Thoracic aorta (tissue), 2 donors: ENCODE measurements at places on chromosomes 2 and 18.

GRCh38 chr2:149738767-149739166 lies 151.2 kb upstream of the MMADHC start:
- no peak for DNase-seq

GRCh38 chr2:67642046-67642382 lies 244.9 kb downstream of the ETAA1 start:
- no peak for DNase-seq

GRCh38 chr2:150601280-150602038 lies 114.0 kb upstream of the RND3 start:
- DNase-seq, result no peak

- no peak for DNase-seq
Observed at GRCh38 chr2:172437419-172438341, 10.3 kb downstream of the ITGA6 start.

- no peak for DNase-seq
Observed at GRCh38 chr2:206836722-206837121, 71.3 kb downstream of the FASTKD2 start.

DNA sequence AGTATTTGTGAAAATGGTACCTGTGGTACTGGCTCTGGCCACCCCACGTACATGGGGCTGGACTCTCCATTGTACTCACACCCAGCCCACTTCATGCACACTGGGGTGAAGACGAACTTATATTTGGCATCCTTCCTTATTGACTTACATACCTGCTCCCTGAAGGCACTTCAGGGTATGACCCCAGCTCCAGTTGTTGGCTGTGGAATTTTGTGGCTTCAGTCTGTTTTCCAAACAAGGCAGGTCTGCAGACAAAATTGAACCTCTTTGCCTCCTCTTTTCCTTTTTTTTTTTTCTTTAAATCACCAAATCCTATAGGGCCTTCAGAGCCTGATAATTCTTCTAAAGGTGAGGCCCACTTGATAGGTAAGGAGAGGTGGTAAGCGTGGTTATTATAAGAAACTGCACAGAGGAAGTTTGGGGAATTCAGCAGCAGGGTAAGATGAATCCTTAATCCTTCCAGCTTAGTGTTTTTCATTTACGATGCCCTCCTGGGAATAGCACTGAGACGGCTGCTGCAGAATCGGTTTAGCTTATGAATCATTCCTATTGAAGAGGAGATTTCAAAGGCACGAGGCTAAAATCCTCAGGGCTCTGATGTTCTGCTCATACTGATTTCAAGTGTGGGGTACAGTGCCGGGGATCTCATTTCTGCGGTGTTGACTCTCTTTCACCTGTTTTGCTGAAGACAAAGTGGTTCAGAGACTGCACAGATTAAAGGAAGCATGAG lies 55.2 kb downstream of the KIF5C start:
- DNase-seq, result no peak

DNA sequence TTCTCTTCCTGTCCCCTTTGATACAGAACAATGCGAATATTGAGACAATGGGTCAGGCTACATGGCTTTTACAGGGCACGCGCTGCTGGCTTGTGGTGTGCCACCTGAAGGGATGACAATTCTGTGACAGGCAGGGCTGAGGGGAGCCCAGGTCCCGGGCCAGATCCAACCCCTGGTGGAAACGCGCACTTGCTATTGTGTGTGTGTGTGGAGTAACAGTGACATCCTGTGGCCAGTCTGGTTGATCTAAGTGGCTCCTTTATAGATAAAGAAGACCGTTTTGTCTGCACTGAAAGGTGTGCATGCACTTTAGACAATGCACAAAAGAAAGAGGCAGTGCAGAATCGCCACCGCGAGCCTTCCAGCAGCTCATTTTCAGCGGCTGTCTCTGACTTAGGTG lies 273.6 kb downstream of the HRH4 start:
- DNase-seq, result no peak

DNA sequence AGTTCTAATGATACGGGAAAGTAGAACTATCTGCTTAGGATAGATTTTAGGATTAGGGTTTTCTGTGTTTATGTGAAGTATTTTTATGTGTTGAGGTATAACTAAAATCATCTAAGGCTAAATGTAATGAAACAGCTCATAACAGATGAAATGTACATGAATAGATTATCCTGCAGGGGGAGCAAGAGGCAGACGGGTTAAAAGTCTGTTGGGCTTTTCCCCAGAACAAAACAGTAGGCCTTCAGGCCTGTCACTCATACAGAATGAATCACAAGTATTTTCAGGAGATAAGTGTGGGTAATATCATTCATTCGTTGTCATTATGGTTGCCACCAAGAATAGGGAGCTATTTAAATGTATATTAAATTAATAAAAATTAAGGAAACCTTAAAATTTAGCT lies 107.9 kb upstream of the IL1R2 start:
- no peak for DNase-seq

DNA sequence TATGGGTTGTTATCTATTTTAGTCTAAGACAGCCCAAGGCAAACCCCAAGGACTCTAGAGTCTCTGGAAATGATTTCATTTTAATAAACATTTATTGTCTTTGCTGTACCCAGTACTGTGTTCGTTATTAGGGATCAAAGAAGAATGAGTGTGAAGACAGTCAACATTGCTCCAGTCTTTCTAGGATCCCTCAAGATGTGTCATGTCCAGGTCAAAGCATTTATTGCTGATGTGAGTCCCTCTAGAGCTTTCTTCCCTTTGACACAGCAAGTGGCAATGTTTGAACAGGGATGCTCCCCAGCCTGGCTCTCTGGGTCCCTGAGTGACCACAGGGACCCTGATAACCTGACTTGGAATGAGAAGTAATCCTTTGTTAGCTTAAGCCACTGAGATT lies 123.1 kb upstream of the STK17B start:
- DNase-seq, result no peak

DNA sequence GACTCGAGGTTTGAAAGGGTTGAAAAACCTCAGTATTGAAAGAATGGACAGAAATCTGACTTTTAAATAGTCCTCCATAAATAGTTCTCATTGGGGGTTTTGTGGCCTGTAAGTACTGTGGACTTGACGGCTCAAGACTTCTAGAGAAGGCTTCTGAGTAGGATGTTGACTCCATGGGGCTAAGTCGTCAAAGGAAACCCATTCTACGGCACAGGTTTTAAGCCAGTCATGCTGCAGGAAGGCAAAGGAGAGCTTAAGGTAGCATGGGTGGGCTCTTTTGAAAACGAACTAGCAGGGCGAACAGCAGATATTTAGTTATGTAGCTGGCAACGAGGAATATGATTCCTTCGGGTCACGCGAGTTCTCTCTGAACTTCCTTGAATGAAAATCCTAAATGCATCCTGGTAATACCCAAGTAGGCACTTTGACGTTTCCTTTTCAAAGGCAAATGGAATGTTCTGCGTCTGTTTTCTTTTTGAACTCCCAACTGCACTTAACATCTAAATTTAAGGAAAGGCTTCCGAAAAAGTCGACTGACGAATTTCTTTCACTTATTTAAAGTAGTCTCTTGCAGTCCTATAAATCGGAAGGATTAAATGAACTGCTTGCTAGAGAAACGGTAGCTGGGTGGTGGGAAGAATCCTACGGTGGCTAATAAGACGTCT lies 1.1 kb upstream of the NEDD4L start:
- DNase-seq, result no peak

DNA sequence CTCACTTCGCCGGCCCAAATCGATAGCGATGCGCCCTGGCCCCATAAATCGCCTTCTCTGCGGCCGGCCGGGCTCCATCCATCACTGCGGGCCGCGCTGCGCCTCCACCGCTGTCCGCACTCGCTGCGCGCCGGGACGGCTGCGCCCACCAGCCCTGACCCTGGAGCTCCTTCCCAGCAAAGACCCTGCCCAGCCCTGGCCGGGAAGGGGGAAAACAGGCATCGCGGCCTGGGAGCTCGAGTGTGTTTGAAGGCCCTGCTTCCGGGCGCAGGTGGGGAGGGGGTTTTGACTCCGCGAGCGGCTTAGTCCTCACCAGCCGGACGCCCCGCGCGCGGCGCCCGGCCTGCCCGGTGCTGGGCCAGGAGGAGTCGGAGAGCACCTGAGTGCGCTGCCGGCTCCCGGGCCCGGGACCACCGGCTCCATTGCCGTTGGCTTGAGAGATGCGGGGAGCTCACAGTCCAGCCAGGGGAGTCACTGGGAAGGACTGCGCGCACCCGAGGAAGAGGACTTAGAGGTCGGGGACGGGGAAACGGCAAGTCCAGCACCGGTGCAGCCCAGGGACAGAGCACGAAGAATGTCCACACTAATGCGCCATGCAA lies 1.1 kb downstream of the PAX8 start:
- no peak for DNase-seq

GRCh38 chr2:17628349-17629261 lies 88.1 kb downstream of the VSNL1 start:
- no peak for DNase-seq

- DNase-seq, result no peak
Observed at GRCh38 chr2:8966123-8966908, 37.2 kb downstream of the MBOAT2 start.

- no peak for DNase-seq
Observed at GRCh38 chr2:119544939-119545475, 758 bp downstream of the CFAP221 start.

DNA sequence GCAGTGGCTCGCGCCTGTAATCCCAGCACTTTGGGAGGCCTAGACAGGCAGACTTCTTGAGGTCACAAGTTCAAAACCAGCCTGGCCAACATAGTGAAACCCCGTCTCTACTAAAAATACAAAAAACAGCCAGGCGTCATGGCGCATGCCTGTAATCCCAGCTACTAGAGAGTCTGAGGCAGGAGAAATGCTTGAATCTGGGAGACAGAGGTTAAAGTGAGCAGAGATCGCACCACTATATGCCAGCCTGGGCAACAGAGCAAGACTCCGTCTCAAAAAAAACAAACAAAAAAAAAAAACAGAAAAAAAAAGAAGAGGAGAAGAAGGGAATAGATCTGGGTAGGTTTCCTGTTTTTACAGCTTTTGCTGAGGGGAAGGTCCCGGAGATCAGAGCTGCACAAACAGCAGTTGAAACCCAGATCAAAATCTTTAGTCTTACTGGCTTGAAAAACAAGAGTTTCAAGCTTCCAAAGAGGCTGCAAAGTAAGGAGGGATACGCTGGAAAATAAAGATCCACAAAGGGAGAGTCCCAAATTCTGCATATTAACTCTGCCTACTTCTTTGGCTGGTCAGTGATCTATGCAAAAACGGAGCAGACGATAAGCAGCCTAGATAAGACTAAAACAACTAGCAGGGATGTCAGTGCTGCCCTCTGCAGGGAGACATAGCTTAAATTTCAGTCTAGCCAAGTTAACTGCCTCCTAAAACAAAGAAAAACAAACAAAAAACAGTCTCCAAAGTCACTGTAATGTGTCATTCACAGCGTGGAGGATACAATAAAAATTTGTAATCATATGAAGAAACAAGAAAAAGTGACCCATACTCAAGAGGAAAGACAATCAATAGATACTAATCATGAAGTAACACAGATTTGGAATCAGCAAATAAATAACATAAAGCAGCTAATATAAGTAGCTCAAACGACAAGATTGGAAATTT lies 74.1 kb downstream of the TLK1 start:
- no peak for DNase-seq

DNA sequence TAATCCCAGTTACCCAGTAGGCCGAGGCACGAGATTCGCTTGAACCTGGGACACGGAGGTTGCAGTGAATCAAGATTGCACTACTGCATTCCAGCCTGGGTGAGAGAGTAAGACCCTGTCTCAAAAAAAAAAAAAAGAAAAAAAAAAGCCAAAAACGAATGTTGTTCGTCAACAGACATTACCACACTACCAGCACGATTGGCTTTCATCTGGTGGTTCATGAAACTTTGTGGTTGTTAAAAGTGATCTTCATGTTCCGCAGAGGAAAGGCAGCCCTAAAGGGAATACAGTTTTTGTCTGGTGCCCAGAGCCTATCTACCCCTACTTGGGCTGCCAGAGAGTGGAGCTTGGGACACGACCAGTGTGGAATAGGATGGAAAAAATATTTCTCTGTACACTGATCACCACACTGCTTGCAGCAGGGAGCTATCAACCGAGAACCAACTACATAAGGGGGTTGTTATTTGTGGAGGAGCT lies 13.6 kb upstream of the CXCR4 start:
- no peak for DNase-seq

- DNase-seq, result no peak
Observed at GRCh38 chr18:21703241-21703820, 1.2 kb downstream of the ABHD3 start.

GRCh38 chr2:79792090-79792489 lies 279.2 kb downstream of the CTNNA2 start:
- DNase-seq, result no peak
